ENCODE measurements at places on chromosomes 16 and 17.

- no peak overlapping the region for H3K27ac ChIP-seq
- no peaks in the 10 kb centered on the region for H3K4me1 ChIP-seq
- peak overlapping the region; percentile 74 for H3K4me3 ChIP-seq
- DNase-seq = peak; percentile 99
- peaks cover 23% of the 10 kb centered on the region for H3K27me3 ChIP-seq
- H3K36me3 ChIP-seq = no peaks in the 10 kb centered on the region
These were observed 765 bp downstream of the COL1A1 start for GRCh38 chr17:50200457-50201275.

DNA sequence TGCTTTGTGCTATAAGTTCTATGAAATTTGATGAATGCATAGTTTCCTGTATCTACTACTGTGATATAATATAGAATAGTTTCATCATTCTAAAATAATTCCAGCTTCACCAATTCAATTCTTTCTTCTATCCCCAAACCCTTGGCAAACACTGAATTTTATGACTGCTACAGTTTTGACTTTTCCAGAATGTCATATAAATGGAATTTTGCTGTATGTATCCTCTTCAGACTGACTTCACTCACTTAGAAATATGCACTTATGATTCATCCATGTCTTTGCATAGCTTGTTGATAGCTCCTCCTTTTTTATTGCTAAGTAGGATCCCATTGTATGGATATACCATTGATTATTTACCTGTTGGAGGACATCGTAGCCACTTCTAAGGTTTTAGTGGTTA, 89.1 kb upstream of the HS3ST3A1 start:
- H3K27me3 ChIP-seq = no peaks in the 10 kb centered on the region
- H3K4me3 ChIP-seq = no peak overlapping the region
- no peaks in the 10 kb centered on the region for H3K36me3 ChIP-seq
- H3K27ac ChIP-seq = no peak overlapping the region
- H3K4me1 ChIP-seq = no peaks in the 10 kb centered on the region

DNA sequence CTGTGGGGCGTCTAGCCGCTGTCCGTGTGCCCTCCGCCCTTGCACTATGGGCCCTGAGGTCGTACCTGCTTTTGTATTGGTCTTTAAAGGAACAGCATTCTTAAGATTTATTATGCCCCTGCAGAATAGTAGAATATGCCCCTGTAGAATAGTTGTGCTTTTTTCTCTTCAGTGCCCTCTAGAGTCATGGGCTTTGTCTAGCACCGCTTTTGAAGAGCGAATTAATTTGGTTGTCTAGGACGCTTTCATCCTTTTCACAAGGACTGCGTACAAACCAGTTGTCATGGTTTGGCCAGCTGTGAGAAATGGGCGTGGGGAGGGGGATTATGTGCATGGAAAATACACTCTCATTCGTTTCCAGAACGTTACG, 621 bp downstream of the CEP95 start:
- peak overlapping the region; percentile 99 for H3K27ac ChIP-seq
- no peaks in the 10 kb centered on the region for H3K4me1 ChIP-seq
- DNase-seq = no peak
- peak overlapping the region; percentile 100 for H3K4me3 ChIP-seq
- H3K36me3 ChIP-seq = peaks cover 65% of the 10 kb centered on the region

- H3K27ac ChIP-seq = no peak overlapping the region
- peaks cover 3% of the 10 kb centered on the region for H3K4me1 ChIP-seq
- H3K4me3 ChIP-seq = no peak overlapping the region
- no peak for DNase-seq
- H3K36me3 ChIP-seq = no peaks in the 10 kb centered on the region
These were observed 16.3 kb downstream of the ERAL1 start for GRCh38 chr17:28871056-28871579.

Measured in endodermal cell (in vitro differentiated cells).